Brain pericyte (primary cell): ENCODE measurements at places on chromosomes 16 and 17.
A peak's percentile ranks its signal among the peaks of the same experiment; 100 is the strongest.

- no peak for DNase-seq
Measured at GRCh38 chr16:16850274-16850673, 471.3 kb downstream of the NPIPA7 start.

DNA sequence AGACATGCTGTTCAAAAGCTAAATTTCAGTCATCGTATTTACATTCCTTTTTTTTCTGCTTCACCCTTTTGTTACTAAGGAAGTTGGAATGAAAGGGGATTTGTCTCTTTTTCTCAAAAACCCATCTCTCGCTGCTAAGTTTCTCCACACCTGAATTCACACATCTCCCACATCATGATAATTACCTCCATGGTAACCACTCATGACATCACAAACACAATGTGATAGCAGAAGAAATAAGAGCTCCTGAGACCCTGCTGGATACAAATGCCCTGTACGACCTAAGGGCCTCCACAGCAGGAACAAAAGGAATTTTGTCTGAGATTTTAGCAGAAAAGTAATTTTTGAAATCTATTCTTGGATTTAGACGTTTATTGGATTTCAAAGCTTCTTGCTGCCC is 82.6 kb upstream of the GNAO1 start:
- DNase-seq = no peak

- no peak for DNase-seq
Measured at GRCh38 chr16:48537275-48537674, 72.7 kb downstream of the N4BP1 start.

DNA sequence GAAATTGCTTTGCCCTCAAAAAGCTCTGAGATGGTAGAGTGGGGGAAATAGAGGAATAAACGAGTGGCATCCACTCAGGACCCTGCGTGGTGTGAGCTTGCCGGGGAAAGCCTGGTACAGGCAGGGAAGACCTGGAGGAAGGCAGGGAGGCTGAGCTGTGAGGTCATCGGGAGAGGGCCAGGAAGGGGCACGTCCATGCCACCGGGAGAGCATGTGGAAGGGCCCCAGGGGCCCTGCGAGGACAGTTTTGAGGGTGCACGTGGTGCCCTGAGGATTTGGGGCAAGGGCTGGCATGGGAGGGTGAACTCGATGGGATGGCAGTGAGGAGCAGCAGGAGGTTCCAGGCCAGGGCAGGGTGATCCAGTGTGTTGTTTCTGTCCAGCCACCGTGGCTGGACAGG is 56.3 kb upstream of the CBFA2T3 start:
- DNase-seq = no peak

GRCh38 chr17:68184141-68184571 is 63.7 kb upstream of the AMZ2 start:
- DNase-seq = no peak

DNA sequence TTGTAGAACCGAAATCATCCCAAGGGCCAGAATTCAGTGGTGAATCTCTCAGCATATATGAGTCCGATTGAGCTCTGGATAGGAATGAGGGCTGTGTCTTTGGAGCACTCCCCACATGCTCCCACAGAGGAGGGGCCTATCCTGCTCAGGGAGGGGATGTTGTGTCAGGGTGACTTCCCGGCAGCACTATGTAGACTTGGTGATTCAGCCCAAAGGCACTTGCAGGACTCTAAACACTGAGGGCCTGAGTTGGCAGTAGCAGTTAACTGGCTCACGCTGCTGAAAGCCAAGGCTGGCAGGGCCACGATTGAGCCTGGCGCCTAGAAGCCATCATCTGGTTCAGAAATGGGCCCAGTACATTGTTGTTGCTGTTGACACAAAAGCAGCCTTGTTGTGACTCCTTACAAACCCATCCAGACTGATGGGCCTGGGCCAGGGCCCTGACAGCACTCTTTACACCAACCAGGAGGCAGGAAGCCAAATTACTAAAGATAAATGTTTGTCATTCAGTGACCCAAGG is 31.9 kb downstream of the NMT1 start:
- peak; percentile 79 for DNase-seq

DNA sequence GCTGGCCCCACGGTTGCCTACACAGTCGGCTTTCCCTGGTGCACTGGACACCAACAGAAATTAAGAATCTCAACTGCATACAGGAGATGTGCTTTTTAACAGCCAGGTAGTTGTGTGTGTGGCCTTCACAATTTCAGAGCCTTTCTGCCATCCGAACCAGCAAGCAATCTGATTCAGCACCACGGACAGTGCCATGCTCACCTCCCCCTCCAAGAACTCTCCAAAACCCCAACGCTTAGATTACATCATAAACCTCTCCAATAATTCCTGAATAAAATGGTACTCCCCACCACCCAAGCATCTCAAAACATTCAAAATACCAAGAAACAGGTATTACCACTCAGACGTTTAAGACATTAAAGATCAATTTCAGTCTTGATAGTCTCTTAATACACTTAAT is 31.8 kb downstream of the USP7 start:
- DNase-seq = peak; percentile 22

DNA sequence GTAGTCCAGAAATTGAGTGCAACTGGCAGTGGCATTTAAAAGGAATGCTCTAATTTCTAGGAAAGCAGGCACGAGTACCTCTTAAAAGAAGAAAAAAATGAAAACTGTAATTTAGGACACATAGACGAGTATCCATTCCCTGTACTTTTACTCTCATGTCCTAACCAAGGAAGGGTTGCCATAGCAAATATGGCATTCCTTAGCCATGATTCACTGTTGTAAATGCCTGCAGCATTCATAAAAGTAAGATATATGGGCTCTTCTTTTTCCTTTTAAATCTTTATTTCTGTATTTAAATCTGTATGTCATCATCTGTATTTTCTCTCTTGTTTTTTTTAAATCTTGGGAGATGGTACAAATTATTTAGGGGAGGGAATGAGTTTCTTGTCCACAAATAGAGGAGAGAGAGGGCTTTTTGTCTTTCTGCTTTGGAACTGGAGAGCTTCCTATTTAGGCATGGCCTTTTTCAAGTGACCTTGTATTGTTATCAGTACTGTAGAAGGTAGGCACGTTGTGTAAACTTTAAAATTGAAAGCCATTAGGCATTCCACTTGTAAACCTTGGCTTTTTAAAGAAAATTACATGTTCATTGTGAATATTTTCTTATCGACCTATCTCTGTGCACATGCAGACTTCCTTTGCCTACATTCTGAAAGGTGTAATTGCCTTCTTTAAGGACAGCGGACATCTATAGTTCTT is 50.0 kb downstream of the TENT4B start:
- peak; percentile 51 for DNase-seq

DNA sequence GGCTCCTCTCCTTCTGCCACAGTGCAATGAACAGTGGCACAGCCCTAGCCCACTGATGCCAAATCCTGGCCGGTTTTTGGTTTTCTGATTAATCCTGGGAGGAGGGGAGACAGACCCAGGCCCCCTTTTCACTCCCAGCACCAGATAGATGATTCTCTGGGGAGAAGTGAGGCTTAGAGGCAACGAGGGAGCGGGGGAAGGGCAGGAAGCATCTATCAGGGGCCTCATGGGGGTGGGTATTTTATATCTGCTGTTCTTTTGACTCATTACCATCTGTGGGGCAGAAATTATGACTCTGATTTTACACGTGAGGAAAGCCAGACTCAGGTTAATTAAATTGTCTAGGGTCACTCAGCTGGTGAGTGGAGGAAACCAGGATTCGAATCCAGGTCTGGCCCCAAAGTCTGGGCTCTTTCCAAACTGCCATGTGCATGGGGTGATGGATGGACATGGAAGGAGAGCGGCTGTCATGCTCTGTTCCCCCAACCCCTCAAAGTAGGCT is 79.4 kb downstream of the MRM1 start:
- no peak for DNase-seq

- DNase-seq = peak; percentile 10
Measured at GRCh38 chr17:68909066-68909465, 46.1 kb downstream of the ABCA8 start.

DNA sequence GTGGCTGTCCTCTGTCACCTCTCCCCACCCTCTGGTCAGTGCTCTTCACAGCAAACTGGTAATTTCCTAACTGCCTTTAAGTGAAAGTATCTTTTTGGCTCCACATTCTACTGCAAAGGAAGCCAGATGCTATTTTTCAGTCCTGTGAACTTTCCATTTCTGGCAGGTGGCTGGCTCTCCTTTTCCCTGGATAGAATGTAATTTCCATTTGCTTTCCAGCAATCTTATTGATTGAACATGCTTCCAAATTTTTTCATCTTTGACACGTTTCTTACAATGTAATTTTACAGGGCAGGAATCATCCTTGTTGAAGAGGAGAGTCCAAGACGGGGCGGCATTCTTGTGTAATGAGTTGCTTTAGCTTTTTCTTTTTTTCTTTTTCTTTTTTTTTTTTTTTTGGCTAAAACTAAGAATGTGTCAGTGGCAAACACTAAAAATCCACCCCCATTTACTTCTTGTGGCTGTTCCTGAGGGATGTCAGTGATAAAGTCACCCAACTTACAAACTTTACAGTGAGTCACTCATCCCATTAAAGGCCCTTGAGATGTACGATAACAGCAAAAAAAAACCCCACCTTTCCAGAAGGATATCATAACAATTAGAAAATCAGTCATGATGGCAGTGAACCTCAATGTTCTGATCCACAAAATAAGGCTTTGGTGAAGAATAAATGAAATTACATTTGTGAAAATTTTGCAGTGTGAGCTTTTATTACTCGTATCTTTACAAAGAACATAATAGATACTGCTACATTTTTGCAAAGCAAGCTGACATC is 29.4 kb upstream of the PRKCA start:
- DNase-seq = no peak

DNA sequence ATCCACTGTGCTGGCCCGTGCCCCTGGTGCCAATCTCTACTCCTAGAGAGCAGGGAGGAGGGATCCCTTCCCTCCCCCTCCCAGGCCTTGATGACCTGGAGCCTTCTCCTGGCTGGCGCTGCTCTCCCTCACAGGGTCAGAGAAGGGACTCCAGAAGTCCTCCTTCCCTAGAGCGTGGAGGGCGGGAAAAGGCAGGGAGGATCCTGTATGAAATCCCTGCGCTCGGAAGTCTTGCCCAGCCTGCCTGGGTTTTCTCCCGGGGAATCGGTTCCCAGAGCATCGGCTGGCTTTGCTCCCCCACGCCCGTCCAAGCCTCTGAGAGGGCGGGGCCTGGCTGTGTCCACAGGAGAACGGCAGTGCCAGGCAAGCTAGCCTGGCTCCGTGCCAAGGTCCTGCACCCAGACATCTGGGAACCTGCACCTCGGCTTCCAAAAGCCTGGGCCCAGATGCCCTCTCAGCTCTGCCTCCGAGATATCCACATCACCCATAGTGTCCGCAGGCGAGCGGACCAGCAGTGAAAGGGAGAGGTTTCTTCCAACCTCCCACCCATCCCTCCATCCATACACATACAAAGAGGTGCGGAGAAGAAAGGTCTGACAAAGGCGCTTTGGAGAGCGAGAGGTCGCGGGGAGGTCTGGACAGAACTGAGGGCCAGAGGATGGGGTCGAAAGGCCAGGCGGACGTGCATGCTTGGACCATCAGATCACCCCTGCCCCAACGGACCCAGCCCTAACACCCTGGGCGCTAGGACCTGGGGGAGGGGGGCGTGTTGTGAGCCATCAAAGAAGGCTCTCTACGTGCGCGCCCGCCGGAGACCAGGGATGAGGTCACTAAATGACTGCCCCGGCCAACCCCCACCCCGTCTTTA is 1.1 kb downstream of the MPP2 start:
- DNase-seq = no peak

- DNase-seq = no peak
Measured at GRCh38 chr16:59604354-59604753, 870.2 kb upstream of the GOT2 start.

DNA sequence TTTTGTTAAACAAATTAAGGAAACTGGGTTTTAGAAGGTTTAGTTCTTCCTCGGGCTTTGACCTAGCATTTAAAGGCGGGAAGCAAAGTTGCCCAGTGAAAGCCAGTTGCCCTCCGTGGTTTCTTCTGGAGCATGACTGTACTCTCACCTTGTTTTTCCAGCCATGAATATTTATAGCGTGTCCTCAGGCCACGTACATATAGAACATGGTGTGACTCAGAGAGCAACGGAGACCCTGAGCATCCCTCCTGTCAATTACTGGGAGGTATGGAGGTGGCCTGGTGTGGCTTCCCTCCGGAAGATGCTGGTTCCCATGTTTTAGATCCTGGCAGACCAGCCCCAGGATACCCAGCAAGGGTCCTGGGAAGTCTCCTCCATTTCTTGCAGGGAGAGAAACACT is 48.4 kb downstream of the AKAP1 start:
- no peak for DNase-seq

GRCh38 chr16:869823-870641 is 69.5 kb upstream of the GNG13 start:
- no peak for DNase-seq

GRCh38 chr16:66335704-66336329 is 30.7 kb upstream of the CDH5 start:
- DNase-seq = peak; percentile 37

GRCh38 chr16:88977018-88977811 is at the start of gene CBFA2T3:
Gene CBFA2T3, minus strand, starts transcription at chr16:88977207. Its CDS starts 400 bp downstream, at chr16:88976807.
- no peak for DNase-seq

DNA sequence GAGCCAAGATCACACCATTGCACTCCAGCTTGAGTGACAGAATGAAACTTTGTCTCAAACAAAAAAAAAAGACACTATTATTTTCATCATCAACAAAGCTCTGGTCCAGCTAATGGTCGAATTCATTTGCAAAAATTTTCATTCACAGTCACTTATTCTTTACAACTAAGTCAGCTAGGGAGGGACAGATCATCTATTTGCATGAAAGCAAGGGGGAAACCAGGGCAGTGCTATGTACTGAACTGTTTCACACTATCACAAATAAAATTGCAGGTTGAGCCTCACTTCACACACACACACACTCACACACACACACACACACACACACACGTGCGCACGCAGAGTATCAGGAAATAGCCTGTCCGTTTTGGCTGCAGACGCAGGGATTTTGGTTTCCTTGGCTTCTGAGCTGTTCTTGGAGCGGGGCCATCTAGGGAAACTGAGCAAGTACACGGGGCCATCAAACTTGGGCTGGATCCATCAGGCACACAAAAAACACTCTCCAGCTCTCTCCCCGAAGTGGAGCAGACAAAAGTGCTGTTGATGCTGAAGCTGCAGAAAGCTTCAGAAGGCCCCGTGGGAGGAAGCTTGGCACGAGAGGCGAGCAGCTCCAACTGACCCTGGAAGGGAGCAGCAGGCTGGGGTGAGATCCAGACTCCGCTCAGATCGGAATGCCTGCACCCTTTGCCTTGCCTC is 44.3 kb upstream of the HELZ start:
- peak; percentile 75 for DNase-seq

- peak; percentile 47 for DNase-seq
Measured at GRCh38 chr16:67406111-67406971, 9.9 kb downstream of the ZDHHC1 start.
